GM03348 (cell line): ENCODE measurements at places on chromosomes 3 and 15.

DNA sequence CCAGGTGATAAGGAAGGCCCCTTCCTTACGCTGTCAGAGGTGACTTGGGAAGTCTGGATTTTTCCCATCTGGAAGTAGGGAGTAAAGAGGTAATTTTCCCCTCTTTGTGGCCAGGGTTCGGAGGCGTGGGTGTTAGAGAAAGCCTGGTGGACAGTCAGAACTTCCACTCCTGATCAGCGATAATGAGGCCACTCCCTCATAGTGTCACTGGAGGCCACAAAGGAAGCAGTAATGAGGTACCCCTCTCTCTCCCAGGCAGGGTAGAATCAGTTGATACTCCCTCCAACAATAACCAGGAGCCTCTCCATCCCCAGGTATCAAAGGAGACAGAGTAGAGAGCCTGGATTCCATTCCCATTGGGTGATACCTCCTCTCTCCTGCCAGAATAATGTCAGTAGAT is 30.0 kb downstream of the AP4E1 start:
- DNase-seq: no peak

DNA sequence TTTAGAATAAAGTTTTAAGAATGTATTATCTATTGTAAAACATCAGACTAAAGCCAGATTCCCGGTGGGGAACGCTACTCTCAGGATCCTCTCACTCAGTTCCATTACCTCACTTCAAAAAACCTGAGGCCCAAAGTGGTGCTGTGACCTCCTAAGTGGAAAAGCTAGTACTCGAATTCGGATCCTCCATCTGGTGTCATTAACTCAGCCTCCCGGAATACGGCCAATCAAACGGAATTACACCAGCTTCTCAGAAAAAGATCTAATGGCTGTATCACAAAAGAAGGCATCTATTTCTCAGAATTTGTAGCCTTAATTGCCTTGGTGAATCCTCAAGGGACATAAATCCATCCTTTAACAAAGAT is 627 bp downstream of the ACAD11 start:
- DNase-seq: peak; percentile 24

- DNase-seq: peak; percentile 44
Observed at GRCh38 chr15:92810418-92811138, 89.5 kb upstream of the CHD2 start.

GRCh38 chr3:186476044-186476468 is 68.1 kb downstream of the CRYGS start:
- no peak for DNase-seq

- no peak for DNase-seq
Observed at GRCh38 chr3:77298417-77298816, 258.5 kb downstream of the ROBO2 start.

- DNase-seq: no peak
Observed at GRCh38 chr3:46096781-46097180, 69.5 kb upstream of the XCR1 start.

GRCh38 chr3:71973274-71974030 is 188.5 kb upstream of the PROK2 start:
- DNase-seq: no peak

GRCh38 chr3:178131801-178132200 is 404.4 kb upstream of the KCNMB2 start:
- DNase-seq: peak; percentile 41

- no peak for DNase-seq
Observed at GRCh38 chr3:14194865-14195264, 16.2 kb downstream of the LSM3 start.

- DNase-seq: no peak
Observed at GRCh38 chr3:150773616-150774192, 10.7 kb upstream of the SIAH2 start.

DNA sequence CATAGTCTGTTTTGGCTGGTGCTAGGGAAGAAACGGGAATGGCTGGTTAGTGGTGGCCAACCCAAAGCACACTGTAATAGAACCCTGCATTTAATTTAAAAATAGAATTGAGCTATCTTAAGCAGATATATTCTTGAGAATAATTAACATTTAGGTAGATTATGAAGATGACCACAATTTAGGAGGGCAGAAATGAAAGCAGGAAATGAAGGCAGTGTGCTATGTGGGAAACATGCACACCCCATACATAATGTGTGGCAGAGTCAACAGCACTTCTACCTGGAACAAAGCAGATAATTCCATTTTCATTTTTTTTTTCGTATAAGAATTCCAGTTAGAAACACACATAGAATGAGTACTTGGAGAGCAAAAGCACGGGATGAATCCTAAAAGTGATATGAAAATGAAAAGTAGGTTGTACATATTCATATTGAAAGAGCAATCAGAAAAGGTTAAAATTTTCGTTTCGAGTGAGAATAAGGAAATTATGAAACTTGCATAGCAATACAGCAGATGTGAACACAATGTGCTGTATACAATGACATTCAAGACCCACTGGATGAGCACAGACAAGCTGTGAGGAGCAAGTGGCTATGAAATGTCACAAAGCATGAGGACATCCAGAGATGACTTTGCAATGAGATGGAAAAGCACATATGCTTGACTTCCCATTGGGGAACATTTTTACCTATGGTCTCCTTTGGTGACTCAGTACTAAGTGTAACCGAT is 102.6 kb downstream of the TFG start:
- DNase-seq: no peak

DNA sequence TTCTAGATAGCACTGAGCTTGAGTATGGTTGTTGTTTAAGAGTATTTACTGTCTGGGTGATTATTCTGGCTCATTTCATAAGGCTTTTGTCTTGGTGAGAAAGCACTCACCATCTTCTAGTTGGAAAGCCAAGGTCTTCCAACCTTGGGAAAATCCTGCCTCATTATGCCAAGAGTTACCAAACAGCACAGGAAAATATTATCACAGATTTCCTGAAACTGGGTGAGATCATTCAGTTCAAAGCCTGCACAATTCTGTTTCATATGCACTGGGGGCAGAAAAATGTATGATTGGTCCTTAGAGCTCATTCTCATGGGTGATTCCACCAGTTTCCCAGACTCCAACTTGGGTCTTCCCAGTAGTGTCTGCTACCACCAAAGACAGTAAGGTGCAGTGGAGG is 291.8 kb downstream of the RORA start:
- no peak for DNase-seq

DNA sequence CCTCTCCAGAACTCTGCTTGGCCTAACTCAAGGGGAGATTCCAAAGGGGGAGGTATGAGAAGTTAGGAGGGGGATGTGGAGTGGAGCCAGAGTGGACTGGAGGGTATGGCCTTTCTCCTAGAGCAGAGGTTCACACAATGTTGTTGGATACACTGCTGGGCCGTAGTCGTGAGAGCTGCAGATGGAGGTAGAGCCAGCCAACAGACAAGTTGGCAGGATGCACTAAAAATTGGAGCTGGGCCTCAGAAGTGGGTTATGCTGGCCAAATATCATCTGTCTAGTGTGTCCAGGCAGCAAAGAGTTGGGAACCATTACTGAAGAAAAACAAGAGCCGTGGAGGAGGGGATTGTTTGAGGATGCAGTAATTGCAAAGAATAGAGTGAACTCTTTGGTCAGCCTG is 27.7 kb upstream of the LRRFIP2 start:
- no peak for DNase-seq

DNA sequence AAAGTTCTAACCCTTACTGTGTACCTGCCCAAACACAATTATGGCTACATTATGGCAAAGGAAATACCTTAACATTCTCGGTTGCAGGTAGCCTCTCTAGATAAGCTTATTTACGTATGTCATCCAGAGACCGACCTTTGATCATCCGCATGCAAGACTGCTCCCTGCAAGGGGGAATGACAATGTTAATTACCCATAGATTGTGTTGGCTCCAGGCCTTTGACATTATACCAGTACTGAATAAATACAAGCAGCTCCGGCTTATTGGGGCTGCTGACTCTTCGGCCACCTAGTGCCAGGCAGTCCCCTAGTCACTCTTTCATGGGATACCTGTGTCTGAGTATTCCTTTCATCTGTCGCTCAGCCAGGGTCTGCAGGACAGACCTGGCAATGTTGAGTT is 223.5 kb downstream of the DTWD1 start:
- no peak for DNase-seq

GRCh38 chr3:194555175-194556062 is 68.6 kb upstream of the ATP13A3 start:
- DNase-seq: no peak

GRCh38 chr15:50813865-50814264 is 48.4 kb upstream of the SPPL2A start:
- DNase-seq: no peak

GRCh38 chr15:79028411-79028964 is 62.1 kb downstream of the RASGRF1 start:
- peak; percentile 63 for DNase-seq

DNA sequence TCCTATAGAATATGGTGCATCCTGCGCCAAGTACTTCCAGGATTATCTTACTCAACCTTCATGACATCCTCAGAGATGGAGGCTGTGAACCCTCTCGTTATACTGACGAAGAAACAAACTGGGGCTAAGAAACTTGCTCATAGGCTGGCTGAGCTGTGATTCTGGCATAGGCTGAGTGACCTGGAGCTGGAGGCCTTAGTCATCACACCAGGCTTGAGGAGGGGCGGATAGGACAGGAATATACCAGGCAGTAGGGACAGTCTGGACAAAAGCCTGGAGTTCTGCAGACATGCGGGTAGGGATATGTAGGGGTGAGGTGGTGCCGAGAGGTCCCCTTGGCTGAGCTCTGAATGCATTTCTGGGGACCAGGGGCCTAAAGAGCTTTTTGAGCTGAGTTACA is 18.1 kb downstream of the HEMK1 start:
- peak; percentile 18 for DNase-seq

DNA sequence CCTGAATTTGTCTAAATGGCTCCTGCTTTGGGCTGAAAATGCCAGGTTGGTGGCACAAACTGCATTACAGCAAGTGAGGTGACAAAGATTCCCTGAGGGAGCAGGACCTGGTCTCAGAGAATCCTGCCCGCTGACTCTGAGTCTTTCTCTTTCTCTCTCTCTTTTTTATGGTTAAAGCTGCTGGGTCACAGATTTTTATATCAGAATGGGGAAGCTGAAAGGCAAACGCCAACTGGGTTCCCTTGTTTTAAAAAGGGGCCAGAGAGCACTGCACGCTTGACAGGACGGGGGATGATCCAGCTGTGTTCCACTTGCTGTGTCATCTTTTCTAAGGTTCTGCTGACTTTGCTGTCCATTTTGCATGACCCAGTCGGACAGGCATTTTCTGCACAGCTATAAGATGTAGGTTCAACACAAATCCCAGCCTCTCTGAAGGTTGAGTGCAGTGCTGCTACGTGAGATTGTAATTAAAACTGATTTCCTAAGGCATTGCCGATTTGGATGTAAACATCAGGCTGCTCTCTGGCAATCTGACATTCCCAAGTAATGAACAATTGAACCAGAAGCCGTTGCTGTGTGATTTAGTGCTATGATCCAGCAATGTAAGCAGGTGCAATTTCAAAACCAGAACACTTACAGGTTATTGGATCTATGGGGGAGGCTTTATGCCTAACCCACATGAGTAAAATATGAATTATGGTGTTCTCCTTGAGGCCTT is 25.8 kb downstream of the ARHGEF3 start:
- no peak for DNase-seq

DNA sequence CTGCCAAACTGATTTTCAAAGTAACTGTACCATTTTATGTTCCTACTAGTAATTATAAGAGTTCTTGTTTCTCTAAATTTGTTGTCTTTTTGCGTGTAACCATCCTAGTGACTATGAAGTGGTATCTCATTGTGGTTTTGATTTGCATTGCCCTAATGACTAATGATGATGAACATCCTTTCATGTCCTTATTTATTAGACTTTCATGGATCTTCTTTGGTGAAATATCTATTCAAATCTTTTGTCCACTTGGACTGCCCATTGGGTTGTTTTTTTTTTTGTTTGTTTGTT is 3.6 kb downstream of the OXSR1 start:
- peak; percentile 2 for DNase-seq

DNA sequence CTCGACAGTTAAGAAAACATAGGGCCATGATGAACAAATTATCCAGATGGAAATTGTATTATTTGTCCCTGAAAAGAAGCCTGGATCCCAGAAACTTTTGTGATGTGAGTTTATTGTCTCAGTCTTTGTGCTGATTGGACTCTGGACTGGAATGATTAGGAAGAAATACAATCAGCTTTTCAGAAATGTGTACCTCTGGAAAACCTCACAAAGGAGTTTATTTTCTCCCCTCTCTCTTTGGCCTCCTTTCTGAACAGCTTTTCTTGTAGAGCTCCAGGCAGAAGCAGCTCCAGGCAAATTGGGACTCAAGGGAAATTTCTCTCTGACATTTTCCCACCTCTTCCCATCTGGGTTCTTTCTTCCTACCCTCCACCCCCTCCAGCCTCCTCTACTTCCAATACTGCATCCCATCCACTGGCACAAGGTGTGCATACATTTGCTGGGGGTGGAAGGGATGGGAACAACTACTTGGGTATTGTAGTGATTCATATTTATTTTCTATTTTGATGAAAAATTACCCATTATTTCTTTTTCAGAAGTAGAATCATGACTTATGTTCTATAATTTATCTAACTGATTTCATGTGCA is 119.7 kb downstream of the CD47 start:
- no peak for DNase-seq

DNA sequence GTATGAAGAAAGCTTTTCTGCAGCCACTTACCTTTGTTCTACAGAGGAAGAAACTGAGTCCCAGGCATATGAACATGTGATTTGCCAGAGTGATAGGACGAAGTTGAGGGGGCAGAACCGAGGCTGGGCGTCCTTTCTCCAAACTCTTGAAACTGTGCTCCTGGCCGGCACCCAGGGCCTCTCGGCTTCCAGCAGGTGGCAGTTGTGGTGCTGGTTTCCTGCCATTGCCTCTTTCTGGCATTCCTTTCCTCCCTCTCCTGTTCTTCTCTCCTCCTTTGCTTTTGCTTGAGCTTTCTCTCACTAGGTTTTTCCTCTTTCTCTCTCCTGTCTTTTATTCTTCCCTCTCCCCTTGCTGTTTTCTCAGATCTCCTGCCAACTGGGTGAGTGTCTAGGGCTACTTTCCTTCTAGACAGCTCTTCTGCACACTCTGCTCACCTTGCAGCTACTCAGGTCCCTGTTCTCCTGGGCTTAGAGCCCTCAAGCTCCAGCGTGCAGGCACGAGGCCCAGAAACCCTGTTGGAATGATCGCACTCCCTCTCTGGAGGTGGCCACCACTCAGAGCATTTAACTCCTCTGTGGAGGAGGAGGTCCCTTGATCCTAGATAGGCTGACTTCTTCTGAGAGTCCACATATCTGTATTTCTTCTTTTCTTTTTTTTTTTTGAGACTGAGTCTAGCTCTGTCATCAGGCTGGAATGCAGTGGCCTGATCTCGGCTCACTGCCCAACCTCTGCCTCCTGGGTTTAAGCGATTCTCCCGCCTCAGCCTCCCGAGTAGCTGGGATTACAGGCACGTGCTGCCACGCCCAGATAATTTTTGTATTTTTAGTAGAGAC is 26.2 kb downstream of the TRAK1 start:
- peak; percentile 69 for DNase-seq

GRCh38 chr3:195766671-195767070 is 45.1 kb downstream of the MUC4 start:
- no peak for DNase-seq

- DNase-seq: peak; percentile 13
Observed at GRCh38 chr3:133264920-133265319, 134.9 kb upstream of the BFSP2 start.
